ENCODE measurements at places on chromosomes 3 and 15.

GRCh38 chr3:10560060-10560861, 54.9 kb upstream of the ATP2B2 start:
- DNase-seq, result no peak

GRCh38 chr3:61066800-61067199, 184.5 kb downstream of the FHIT start:
- no peak for DNase-seq

- no peak for DNase-seq
These were observed 113.2 kb downstream of the TCF12 start for GRCh38 chr15:57031605-57032004.

GRCh38 chr3:117129516-117129915, 419.9 kb downstream of the TUSC7 start:
- DNase-seq, result no peak

DNA sequence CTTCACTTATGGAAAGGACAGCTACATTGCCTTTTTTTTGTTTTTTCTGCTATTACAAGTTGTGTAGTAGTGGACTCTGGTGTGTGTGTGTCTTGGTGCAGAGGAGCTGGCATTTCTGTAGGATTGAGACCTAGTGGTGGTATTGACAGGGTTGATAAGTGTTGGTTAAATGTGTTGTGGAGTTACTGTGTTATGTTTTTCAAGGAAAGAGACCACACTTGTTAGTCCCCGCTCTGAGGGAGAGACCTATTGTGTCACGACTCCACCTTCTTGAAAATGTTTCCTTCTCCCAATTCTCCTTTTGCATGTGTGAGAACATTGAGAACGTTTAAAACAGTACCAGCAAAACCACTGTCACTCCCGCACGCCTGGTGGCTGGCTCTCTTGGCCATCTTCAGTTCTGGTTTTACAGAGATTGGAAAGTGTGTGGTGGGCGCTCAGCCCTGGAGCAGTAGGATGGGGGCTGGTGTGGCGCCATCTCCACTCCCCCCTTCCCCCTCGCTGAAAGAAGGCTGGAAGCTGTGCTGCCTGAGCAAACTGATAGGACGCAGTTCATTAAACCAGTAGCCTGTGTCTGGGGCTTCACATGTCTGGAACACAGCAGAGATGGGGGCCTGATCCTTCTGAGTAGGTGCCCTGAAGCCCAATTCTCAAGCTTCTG, 5.5 kb downstream of the KLF13 start:
- DNase-seq, result no peak

Data from activated T-cell treated with anti-CD3 and anti-CD28 coated beads for 48 hours (primary cell).